ENCODE measurements at places on chromosomes 11 and 22.

DNA sequence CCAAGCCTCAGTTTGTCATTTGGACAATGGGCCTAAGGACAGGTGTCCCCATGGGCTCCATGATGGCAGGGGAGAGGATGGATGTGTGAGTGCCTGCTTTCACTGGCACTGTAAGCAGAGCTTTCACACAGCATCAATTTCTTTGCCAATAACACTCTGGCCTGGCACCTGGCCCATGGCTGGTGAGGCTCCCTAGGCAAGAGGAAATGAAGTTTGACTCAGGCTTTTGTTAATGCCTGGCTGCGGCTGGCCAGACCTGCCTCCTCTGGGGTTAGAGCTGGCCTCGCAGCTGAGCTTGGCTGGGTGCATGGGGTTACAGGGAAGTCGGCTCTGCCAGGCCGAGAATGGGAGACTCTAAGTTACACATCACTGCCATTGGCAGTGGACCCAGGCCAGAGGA is 30.0 kb upstream of the SEZ6L start:
- DNase-seq: no peak

DNA sequence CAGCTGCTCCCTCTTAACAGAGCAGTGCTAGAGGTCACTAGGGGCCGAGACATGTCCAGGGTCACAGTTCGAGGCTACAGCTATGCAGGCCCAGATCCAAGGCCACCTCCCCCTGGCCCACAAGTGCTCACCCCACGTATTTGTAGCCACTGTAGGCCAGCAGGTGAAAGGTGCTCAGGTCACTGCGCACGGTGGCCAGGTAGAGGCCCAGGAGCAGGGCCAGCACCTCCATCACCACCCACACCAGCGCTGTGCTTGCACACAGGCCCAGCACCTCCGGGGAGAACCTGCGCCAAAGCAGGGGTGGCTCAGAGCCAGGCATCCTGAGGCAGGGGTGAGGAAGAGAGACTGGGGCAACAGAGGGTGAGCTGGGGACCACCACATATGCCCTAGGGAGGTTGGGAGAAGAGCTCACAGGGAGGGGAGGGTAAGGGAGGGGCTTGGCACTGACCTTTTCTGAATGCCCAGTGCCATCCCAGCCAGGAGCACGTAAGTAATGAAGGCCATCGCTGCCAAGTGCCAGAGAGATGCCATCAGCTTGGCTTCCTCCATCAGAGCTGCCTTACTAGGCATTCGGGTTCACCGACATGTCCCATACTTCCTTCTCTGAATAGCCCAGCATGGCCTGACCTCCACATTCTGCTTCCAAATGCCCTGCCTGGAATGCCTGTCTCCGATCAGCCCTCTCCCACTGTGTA is 3.5 kb downstream of the YIF1A start:
- no peak for DNase-seq

GRCh38 chr22:48366056-48366455 is 1461.6 kb downstream of the BRD1 start:
- DNase-seq: no peak

DNA sequence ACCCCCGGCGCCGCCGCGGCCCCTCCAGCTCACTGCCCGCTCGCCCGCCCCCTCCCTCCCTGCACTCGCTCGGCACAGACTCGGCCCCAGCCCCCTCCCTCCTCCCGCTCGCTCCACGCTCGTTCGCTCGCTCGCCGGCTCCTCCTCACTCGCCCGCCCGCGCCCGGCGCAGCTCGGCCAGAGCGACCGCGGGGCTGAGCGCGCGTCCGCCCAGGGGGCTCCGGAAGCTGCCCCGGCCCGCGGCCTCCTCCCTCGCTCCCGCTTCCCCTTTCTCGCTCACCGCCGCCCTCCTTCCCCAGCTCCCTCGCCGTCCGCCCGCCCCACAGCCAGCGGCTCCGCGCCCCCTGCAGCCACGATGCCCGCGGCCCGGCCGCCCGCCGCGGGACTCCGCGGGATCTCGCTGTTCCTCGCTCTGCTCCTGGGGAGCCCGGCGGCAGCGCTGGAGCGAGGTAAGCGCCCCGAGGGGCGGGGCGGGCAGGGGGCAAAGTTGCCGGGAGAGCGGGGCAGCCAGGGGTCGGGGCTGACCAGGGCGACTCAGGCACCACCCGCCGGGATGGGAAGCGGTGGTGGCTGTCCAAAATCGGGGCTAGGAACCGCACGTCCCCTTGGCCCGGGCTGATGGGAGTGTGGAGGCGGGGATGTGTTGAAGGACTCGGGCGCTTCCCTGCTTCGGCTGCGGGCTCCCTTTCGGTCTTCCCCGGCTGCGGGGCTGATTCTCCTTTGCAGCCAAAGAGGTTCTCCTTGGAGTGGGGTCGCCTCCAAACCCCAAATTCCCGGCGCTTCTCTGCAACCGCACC is at the start of gene SEZ6L:
TSS of gene SEZ6L (plus strand) at position 148 of the 797 bp plus-strand sequence. CDS start at position 356, 208 bp downstream.
- DNase-seq: no peak

GRCh38 chr11:35214792-35215193 is 75.8 kb downstream of the CD44 start:
- no peak for DNase-seq

GRCh38 chr11:44754876-44755555 is 28.3 kb downstream of the TSPAN18 start:
- DNase-seq: no peak

DNA sequence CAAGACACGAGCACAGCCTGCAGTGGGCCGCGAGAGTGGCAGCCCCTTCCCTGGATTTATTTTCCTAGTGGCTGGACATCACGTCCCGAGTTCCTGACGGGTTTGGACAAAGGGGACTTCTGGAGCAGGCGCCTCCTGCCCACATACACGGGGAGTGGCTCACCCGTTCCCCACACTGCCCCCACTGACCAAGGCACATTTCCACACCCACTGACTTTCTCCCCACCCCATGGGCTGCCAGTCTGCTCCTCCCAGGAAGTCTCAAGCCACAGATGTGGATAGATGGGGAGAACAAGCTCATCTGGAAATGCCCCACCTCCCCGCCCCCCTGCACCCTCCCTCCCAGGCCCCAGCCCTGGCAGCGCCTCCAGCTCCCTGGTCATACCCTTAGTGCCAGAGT is 34.0 kb upstream of the FADD start:
- DNase-seq: no peak

GRCh38 chr11:88813233-88813915 is 252.4 kb downstream of the GRM5 start:
- no peak for DNase-seq

- DNase-seq: no peak
Measured at GRCh38 chr11:131584785-131585592, 214.6 kb downstream of the NTM start.

DNA sequence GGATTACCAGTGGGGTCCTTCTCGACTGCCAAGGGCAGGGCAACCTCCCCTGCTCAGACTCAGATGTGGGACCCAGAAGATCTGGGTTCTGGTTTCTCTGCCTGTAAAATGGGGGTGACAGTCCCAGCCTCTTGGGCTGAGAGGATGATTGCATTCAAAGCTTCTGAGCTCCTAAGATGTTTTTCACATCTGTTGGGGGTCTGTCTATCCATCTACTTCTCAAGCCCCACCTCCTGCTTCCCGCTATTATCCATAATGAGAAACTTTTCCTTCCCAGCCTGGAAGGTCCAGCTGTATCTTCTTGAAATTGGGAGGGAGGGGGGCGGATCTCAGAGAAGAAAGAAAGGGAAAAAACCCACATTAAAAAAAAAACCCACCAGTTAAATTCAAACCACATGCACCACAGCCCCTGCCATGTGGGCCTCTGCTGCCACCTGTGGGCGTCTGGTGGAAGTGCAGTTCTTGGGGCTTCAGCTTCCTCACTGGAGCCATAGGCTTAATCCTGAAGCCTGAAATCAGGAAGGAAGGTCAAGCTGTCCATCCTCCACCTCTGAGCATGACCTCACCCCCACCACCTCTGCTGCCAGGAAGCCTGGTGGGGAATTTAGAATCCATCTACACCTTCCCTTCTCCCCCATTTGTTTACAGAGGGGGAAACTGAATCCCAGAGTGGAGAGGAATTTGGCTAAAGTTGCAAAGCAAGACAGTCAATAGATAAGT is 27.3 kb downstream of the ARHGEF17 start:
- DNase-seq: peak; percentile 55

DNA sequence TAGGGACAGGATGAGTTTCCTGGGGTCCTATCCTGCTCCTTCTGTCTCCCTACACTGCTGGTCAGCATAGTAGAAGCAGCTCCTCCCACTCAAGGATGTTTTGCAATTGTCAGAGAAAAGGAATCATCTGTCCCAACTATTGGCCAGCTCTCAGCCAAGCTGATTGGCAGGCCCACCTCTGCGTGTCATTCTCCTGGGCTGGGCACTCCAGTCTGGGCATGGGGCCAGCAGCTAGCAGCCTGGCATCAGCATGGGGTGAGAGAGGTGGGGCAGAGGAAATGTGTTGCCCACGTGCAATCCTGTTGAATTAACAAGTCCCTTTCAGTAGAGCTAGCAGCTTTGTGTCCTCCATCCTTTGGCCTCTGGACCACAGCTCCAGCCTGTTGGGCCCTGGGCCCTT is 14.1 kb downstream of the ANKK1 start:
- DNase-seq: peak; percentile 5

- DNase-seq: no peak
Measured at GRCh38 chr22:37708580-37709444, 12.0 kb downstream of the TRIOBP start.

DNA sequence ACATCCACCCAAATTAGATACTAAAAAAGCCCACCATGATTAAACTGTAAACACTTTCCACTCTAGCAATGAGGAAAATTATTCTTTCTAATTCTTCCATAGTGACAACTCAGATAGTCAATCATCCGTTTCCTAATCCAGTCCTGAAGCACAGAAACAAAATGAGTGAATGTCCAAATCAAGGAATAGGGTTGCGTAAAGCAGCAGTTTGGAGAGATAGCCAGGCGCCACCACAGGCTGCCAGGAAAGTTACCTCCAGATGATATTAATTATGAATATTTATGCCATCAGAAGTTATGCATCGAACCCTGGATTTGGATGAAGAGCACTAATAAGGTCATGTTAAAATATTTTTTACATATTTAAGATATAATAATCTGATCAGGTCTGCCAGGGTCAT is 63.2 kb downstream of the ETS1 start:
- DNase-seq: no peak

DNA sequence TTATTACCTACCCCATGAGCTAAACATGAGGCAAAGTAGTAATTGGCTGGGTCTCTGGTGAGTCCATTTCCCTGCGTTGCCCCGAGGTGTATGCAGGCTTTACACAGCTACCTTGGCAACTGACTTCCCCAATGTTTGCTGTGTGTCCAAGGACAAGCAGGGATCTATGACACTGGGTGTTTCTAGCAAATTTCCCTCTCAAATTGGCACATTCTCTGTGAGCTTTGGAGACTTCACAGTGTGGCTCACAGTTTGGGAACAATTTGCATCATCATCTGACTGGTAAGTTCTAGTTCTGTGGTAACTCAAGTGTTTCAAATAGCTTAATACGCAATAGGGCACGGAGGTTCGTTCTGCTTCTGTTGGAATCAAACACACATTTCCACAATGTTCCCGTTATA is 12.5 kb downstream of the NNMT start:
- no peak for DNase-seq

- DNase-seq: no peak
Measured at GRCh38 chr11:9231848-9232177, 33.3 kb downstream of the DENND5A start.
